Non-pigmented ciliary epithelial cell (primary cell): ENCODE measurements at places on chromosomes 2 and 18.

GRCh38 chr2:22991844-22992243 is 393.1 kb upstream of the KLHL29 start:
- no peak for DNase-seq

DNA sequence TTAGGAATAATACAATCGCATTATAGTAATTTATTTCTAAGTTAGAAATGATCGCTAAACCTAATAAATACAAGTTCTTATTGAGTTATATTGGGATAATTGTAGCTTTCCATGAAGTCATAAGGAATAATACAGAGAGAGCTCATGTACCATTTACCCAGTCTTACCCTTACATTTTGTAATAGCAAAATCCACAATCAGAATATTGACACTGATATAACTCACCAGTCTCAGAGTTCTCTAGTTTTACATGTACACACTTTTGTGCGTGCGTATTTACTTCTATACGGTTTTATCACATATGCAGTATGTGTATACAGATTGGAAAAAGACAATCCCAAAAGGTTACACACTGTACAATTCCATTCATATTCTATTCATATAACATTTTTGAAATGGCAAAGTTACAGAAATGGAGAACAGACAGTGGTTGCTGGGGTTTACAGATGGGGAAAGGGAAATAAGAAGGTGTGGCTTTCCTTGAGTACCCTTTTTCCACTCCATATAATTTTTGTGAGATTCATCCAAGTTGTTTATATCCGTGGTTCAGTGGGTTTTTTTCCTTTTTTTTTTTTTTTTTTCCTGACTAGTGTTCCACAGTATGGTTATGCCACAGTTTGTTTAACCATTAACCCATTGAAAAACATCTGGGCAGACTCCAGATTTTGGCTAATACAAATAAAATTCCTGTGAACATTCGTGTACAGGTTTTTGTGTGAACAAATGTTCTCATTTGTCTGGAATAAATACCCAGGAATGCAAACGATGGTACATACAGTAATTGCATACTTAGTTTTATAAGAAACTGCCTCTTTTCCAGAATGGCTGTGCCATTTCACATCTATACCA is 117.2 kb downstream of the HNMT start:
- no peak for DNase-seq

- no peak for DNase-seq
Measured at GRCh38 chr2:401019-401679, 113.3 kb upstream of the ALKAL2 start.

DNA sequence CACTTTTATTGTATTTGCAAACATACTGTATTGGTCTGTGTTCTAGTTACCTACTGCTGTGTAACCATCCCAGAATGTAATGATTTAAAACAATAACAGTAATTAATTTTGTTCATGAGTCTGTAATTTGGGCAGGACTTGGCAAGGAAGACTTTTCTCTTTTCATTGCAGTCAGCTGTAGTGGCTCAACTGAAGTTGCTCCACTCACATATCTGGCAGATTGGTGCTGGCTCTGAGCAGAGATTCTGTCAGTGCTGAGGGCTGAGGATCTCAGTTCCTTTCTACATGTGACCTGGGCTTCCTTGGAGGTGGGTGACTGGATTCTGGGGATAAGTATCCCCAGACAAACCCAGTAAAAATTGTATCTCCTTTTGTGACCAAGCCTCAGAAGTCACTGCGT is 26.6 kb downstream of the PTPN4 start:
- DNase-seq = no peak
